ENCODE measurements at places on chromosomes 12 and 14.

DNA sequence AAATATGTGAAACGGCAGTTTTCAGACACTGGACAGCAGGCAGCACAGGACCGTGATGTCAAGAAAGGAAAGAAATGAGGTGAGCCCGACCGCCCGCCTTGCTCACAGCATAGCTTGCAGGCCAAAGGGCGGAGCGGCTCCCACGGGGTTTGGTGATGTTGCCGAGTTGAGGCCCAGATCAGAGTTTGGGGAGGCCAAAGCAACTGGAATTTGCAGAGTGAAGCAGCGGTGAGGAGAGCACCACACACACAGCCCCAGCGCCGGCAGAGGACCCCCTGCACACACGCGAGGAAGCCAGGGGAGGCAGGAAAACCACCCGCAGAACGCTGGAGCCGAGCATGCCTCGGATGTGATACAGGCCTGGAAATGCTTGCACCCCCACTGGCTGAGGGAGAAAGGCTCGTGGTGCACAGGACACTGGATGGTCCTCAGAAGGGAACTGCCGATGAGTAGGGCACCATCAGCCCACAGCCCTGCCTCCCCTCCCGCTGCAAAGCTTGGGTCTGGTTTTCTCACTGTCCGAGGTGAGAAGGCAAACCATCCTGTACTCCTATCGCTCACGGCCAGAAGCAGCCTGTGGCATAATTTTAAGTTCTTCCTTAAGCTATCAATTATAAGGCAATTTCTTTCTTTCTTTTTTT lies 25.7 kb upstream of the PLD4 start:
- no peak for DNase-seq

GRCh38 chr12:20444595-20445170 lies 76.3 kb downstream of the PDE3A start:
- no peak for DNase-seq

DNA sequence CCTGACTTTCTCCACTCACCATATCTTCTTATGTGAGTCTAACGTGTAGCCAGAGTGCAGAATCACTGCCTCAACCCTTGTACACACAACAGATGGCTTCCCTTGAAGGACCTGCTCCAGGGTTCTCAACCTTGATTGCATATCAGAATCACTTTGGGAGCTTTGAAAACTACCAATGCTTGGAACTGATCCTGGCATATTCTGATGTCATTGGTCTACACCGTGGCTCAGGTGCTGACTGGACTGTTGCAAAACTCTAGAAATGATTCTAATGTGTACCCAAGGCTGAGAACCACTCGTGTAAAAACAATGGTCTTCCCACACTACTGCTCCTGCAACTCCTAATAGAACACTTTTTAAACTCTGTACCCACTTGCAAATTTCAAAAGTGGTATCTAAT lies 18.5 kb downstream of the TMEM132D start:
- no peak for DNase-seq

- no peak for DNase-seq
Measured at GRCh38 chr14:89288114-89288513, 128.9 kb downstream of the FOXN3 start.

DNA sequence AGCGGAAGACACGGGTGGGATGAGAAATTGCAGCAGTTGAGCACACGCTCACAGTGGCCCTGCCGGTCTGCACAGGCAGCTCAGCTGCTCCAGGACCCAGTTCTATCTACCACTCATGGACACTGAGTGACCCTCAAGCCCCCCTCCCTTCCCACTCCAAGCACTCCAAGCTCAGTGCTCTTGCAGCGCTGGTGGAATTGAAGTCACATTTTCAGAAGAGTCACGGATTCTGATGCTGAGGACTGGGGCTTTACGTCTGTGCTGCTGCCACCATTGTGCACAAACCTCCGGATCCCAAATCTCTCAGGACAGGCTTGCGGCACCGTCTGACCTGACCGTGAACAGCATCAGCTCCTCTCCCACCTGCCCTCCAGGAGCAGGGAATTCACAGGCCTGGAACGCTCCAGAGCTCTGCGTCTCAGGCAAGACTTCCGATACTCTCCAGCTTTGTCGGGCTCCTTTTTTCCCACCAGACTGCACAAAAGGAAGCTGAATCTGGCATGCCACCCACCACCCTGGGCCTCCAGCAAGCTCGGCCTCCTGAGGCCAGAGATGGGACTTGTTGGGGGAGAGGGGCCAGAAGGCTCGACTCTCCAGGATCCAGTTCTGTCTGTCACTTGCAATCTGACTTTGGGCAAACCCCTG lies 213.1 kb upstream of the RTL1 start:
- DNase-seq, result no peak

- no peak for DNase-seq
Measured at GRCh38 chr12:17759982-17760381, 330.0 kb downstream of the RERGL start.

- no peak for DNase-seq
Measured at GRCh38 chr12:45368841-45369489, 153.1 kb downstream of the ANO6 start.

- DNase-seq, result peak; percentile 78
Measured at GRCh38 chr12:57840726-57841125, 5.8 kb downstream of the CTDSP2 start.

- DNase-seq, result no peak
Measured at GRCh38 chr12:851343-851742, 98.2 kb downstream of the RAD52 start.

DNA sequence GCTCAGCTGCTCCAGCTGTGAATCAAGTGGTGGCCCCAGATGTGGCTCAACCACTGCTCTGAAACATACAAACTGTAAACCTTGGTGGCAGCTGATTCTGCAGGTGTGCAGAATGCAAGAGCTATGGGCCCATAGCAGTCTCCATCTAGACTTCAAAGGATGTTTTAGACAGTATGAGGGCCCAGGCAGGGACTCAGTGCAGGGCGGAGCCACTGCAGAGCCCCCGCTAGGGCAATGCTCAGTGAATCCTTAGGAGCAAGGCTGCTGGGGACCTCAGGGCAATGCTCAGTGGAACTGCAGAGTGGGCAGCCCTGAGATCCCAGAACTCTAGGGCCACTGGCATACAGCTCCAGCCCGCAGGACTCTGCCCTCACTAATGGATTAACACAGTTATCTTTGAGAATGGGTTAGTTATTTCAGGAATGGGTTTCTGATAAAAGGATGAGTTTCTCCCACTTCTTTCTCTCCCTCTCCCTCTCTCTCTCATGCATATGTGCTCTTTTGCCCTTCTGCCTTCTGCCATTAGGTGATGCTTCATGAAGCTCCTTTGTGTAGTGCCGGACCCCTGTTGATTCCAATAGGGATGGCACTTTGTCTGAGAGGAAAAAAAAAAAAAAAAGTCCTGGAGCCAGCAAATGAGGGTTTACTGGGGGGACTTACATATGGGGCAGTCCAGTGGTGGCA lies 48.4 kb upstream of the JDP2 start:
- no peak for DNase-seq

Data from stomach (tissue), 19 donors.